ENCODE measurements at places on chromosomes 4 and X.

DNA sequence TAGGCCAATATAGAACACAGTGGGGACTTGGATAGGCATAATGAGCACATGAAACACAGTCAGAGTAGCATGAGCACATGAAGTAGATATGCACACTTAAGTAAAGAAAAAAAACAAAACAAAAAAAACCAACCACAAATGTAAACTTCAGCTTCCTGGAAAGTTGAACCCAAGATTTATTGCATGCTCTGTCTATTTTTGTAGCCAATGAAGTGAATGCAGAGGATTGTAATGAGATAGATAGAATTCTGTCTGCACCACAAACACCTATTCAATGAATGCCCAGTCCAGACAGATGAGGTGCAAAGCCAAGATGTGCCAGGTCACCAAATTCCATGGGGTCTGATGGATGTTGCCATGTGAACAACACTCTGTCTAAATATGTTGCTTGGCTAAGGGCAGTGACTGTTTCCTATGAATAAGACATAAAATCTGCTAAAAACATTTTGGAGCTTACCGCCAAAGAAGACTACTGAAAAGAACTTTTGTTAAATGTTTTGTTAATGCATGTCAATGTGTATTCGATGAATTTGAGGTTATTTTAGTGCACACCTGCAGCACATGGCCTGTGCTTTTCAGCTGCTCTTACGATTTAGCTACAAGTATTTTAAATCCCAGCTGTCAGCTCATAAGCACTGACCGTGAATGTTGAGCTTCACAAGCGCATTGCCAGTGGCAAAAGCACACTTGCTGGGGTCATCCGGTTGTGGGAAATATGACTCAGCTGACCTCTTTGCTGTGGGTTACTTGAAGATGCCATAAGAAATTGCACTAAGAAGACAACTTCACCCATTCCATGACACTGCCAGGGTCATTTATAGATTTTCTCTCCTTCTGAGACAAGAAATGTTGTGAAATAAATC lies 374.8 kb upstream of the GNPDA2 start:
- no peak for DNase-seq

GRCh38 chrX:129721870-129722269 lies 16.9 kb upstream of the XPNPEP2 start:
- DNase-seq: no peak

- DNase-seq: peak; percentile 92
Measured at GRCh38 chrX:4710618-4711433, 997.4 kb upstream of the PRKX start.

DNA sequence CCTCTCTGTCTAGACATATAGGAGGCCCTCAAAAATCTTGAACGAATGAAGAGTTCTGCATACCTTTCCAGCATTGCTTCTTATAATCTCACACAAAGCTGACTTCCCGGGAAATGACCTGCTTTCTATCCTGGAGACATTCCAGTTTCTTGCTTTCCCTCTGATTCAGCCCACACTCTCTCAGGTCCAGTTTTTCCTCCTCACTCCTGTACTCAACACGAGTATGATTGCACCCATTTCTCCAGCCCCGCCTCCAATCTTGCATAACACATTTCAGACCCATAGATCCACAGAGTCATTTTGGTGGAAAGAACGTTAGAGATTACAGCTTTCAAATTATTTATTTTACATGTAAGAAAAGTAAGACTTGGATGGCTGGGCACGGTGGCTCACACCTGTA lies 127.5 kb upstream of the TLR3 start:
- peak; percentile 61 for DNase-seq

GRCh38 chr4:85979276-85979675 lies 380.6 kb downstream of the MAPK10 start:
- DNase-seq: no peak

All from epithelial cell of esophagus (primary cell).